ENCODE measurements at places on chromosomes 13 and 19.

DNA sequence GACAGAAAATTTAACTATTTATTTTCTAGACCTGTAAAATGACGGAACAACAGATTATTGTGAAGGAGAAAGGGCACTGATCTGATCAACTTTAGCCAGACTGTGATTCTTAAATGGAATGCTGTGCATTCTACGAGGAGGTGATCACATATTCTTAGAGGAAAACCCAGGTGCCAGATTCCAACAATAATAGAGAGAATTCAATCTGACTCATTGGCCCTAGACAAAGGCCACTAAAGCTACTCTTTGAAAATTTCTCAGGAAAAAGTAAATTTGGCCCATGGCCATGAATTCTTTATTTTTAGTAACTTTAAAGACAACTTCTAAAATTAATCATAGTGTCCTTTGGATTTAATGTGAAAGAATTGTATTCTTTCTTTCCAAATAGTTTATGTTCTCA lies 58.6 kb upstream of the POSTN start:
- no peak for DNase-seq

DNA sequence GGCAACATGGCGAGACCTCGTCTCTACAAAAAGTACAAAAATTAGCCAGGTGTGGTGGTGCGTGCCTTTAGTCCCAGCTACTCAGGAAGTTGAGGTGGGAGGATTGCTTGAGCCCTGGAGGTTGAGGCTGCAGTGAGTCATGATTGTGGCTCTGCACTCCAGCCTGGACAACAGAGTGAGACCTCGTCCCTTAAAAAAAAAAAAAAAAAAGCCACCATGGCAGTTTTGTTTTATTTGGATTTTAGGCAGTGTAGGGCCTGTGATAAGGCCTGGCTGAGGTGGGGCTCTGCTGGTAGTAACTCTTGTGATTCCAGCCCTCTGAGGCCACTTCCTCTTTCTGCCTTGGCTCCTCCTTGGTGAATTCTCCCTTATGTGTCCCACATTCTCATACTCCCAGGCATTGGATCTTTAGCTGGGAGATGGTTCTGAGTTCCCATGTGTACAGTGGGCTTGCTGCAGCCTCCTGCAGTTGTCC lies 39.2 kb downstream of the GATAD2A start:
- no peak for DNase-seq

DNA sequence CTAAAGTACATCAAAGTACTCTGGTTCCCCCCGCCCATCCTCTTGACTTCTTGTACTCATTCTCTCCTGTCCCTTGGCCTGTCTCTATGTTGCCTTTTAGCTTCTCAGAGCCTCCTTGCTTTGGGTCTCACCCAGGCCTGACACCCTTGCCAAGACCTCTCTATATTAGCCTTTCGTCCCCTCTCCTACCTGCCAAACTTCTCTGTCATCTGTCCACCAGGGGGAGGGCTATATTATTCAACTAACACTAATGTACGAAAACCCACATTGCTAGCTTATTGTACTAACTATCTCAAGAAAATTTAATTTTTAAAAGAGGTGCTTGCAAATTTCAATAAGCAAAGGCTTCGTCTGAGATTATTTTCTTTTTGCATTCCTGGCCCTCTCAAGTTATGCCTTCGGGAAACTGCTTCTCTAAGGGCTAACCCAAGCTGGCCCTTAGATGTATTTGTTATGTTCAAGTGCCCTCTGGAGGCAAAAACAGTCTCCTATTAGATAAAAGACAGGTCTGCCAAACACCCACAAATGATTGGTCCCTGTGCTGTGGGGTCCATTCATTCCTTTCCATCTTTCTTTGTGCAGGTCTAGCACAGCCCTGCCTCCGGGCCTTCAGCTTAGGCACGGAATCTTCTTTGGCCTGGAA lies 6.3 kb upstream of the MRPS31 start:
- no peak for DNase-seq

DNA sequence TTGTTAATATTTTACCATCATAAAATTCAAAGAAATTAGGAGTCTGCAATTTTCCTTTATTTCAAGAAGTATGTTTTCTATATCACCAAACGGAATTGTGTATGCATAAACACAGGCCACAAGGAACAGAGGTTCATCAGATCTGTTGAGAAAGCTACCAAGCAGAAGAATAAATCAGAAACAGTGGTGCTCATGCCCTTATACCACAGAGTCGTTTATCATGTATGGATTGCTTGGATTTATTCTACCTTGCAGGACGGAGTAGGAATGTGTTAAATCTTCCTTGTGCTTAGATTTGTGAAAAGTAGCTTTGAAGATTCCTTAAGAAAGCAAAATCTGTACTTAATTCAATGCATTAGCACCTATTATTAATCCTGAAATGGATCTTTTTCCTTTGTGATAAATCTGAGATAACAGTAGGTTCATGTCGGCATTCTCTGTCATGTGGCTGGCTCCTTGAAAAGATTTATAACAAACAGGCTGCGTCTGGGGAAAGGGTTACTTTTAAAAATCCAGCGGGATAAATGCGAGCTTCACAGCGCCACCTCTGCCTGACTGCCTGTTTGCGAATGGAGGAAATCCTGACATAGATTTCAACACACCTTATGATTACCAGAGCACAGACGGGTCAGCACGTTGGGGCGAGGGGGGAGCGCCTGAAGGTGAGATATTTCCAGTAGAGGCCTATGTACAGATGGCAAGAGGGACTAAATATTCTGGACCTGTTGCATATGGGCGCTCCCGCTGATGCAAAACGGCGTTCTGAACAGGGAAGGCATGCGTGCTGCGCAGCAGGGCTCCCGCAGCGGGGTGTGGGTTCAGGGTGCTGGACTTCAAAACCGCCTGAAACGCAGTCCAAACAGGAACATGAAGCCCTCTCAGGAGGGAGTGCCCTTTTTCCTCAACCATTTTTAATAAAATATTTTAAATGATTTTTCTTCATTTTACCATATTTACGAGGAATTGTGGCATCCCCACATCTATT lies 445.5 kb upstream of the SGCG start:
- peak; percentile 44 for DNase-seq

- peak; percentile 59 for DNase-seq
Observed at GRCh38 chr19:40791349-40791748, 7.6 kb upstream of the EGLN2 start.

DNA sequence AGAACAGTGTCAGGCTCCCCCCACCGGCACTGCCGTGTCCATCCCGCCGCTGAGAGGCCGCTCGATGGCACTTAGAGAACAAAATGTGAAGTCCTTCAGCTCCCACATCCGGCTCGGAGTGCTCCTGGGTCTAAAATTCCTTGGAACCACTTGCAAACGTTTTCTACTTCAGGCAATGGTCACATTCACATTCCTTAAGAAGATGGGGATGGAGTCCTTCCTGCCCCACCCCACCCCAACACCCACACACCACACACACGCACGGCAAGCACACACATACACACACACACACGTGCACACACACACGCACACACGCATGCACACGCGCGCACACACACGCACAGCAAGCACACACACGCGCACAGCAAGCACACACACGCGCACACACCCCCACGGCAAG lies 83.4 kb downstream of the SOX1 start:
- no peak for DNase-seq

GRCh38 chr19:8518536-8518935 lies 4.6 kb upstream of the ZNF414 start:
- no peak for DNase-seq

GRCh38 chr13:42400188-42400833 lies 128.4 kb downstream of the AKAP11 start:
- DNase-seq = no peak

- DNase-seq = no peak
Observed at GRCh38 chr13:57627663-57628062, 3.9 kb upstream of the PCDH17 start.

GRCh38 chr13:72960541-72960940 lies 98.3 kb upstream of the KLF5 start:
- no peak for DNase-seq

DNA sequence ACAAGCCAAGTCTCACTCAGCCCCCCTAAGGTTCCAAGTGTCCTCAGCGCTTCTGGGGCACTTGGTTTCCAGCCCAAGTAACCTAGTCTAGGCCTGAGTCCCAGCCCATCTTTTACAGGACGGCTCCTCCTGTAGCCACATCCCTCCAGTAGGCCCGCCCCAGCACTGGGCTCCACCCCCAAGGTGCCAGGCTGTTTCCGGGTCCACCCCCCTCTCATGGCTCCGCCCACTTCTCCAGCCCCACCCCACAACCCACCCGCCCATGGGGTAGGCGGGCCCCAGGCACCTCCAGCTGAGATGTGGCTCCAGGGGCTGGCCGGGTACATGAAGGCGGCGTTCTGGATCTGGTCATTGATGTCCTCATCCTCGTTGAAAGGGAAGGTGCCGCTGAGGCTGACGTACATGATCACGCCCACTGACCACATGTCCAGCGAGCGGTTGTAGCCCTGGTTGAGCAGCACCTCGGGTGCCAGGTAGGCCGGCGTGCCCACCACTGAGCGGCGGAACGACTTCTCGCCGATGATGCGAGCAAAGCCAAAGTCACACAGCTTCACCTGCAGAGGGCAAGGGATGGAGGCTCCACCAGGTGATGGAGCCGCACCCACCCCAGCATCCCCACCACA lies 17.2 kb upstream of the DACT3 start:
- peak; percentile 71 for DNase-seq

- no peak for DNase-seq
Observed at GRCh38 chr13:28751175-28751960, 32.6 kb upstream of the SLC46A3 start.

DNA sequence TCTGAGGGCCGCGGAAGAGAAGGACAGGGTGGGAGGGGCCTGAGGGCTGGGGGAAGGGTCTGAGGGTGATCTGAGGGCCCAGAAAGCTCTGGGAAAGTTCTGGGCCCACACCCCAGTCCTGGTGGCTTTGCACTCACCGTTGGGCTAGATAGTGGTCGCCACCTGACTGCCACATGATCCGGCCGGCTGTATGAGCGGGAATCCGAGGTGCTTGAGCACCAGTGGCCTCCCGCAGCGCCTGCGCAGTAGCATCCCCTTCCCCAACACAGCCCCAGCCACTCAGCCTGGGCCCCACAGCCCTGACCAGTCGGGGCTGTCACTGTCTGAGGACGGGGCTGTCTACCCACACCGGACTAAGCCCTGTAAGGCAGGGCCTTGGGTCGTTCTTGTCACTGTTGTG lies 15.0 kb downstream of the PRODH2 start:
- DNase-seq = no peak

DNA sequence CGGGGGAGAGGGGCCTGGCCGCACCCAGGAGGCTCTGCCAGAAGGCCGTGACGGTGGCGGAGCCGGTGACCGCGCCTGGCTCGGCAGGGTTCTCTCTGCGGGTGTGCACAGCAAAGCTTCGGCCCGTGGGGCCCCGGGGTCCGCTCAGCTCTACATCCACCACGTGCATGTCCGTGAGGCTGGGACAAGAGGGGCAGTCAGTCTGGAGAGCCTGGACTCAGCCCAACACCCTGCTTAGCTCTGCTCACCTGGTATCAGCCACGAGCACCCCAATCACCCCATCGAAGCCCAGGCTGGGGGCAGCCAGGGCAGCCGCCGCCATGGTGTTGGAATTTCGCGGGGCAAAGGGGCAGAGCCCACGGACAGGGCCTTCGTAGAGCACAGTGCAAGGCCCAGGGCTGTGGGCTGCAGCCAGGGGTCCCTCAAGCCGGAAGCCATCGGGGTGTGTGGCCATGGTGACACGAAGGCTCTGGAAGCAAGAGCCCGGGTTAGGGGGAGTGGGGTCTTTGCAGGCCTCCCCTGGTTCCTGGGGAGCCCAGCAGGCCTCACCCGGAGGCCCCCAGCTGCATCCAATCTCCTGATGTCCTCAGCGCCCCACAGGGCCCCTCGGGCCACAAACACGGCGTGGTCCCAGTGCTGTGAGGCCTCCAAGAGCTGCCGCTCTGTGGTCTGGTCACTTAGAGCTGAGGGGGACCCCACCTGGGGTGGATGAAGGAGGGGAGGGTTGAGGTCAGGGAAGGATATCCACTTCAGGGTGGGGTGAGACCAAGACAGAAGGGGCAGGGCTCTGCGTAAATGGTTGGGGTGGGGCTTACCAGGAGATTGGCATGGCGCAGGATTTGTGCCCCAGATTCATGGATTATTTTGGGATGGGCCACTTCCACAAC lies 1.4 kb downstream of the ASPDH start:
- DNase-seq = peak; percentile 72

DNA sequence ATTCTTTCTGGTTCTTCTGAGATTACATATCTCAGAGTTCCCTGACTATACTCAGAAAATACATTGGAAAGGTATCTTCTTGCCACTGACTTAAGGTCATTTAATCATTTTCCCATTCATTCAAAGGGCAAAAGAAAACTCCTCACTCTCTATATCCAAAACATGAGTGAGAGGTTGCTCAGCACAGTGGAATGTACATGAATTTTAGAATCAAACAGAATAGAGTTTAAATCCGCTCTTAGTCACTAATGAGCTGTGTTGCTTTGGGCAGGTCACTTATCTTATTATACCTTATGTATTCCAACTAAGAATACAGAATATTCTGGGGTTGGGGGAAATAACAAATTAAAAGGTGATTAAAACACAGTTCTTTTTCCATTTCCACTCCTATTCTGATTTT lies 452.6 kb upstream of the KLF12 start:
- DNase-seq = no peak

- DNase-seq = no peak
Observed at GRCh38 chr19:53906211-53907192, 2.6 kb upstream of the CACNG7 start.

GRCh38 chr13:103388839-103389238 lies 322.6 kb upstream of the SLC10A2 start:
- DNase-seq = no peak

GRCh38 chr13:112688560-112689302 lies 1.1 kb upstream of the ATP11A start:
- DNase-seq = no peak

DNA sequence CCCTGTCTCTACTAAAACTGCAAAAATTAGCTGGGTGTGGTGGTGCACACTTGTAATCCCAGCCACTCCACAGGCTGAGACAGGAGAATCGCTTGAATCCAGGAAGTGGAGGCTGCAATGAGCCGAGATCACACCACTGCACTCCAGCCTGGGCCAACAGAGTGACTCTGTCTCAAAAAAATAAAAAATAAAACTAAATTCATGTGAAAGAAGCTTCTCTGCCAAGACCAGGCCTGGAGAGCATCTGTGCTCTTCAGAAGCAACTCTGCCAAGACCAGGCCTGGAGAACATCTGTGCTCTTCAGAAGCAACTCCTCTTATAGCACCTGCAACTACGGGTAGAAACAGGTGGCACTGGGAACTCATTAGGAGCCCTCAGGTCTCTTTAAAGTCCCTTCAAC lies 37.7 kb downstream of the CRYL1 start:
- no peak for DNase-seq

DNA sequence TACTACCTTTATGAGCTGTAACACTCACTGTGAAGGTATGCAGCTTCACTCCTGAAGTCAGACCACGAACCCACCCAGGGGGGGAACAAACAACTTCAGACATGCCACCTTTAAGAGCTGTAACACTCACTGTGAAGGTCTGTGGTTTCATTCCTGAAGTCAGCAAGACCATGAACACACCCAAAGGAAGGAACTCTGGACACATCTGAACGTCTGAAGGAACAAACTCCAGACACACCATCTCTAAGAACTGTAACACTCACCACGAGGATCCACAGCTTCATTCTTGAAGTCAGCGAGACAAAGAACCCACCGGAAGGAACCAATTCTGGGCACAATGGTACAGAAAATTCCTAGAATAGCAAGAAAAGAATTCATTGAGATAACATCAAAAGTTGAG lies 1796.5 kb upstream of the MIR17HG start:
- DNase-seq = no peak

GRCh38 chr13:89610331-89610730 lies 1737.2 kb upstream of the MIR17HG start:
- DNase-seq = no peak

All from right cardiac atrium (tissue), 5 donors.